ENCODE measurements at places on chromosomes 6 and 20.

GRCh38 chr6:20291764-20292580 is 79.7 kb upstream of the MBOAT1 start:
- H3K27me3 ChIP-seq = no peaks in the 10 kb centered on the region
- H3K36me3 ChIP-seq = no peaks in the 10 kb centered on the region
- H3K4me1 ChIP-seq = no peaks in the 10 kb centered on the region
- no peak overlapping the region for H3K27ac ChIP-seq

DNA sequence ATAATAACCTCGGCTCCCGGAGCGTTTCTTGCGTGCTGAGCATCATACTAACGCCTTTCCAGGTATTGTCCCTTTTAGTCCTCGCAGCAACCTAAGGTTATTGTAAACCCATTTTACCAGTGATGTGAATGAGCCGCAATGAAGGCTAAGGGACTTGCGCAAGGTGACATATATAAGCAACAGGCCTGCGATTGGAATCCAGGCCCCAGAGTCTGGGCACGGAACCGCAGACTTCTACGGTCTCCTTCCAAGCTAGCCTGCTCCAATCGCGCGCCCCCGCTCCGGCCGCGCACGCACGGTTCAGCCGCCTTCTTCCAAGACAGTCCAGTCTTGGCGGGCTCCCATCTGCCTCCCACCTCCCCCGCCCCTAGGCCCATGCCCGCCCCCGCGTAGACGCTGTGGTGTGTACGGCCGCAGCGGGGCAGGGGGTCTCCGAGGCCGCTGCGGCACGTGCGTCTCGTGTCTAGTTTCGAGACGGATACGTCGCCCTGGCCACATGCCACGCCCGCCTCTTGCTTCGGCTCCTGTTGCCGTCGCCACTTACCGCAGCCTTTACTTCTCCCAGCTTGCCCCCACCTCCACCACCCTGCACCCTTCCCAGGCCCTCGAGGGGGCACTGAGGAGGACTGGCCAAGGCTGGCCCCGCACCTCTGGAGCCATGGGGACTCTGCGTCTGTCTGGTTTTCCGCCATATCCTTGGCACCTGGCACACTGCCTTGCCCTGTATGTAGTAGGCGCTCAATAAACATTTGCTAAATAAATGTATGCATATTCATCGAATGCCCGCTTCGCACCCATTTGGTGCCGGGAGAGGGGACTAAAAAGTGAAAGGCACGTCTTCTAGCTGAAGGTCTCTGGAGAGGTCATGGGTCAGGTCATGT is 855 bp upstream of the GFOD1 start:
- peak overlapping the region; percentile 57 for H3K27ac ChIP-seq
- H3K4me1 ChIP-seq = peaks cover 7% of the 10 kb centered on the region
- DNase-seq = peak; percentile 72
- H3K27me3 ChIP-seq = no peaks in the 10 kb centered on the region
- H3K36me3 ChIP-seq = no peaks in the 10 kb centered on the region

DNA sequence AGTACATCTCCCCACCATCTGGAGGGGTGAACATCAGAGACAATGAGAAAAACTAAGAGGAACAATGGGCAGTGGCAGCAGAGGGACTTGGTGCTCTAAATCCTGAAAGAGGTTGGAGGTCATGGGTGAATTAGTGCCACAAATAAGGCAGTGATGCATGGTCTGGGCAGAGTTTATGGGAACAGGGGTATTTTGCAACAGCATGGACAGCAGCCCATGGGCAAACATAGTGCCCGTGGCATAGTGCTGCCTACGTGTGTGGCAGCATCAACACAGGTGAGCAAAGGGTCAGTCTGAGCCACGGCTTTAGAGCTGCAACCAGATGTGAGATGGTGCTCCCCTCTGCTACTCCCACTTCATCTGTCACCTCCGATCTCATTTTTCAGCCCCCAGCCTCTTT is 459.1 kb upstream of the CITED2 start:
- no peak overlapping the region for H3K4me3 ChIP-seq
- no peaks in the 10 kb centered on the region for H3K36me3 ChIP-seq

- no peak overlapping the region for H3K27ac ChIP-seq
- no peaks in the 10 kb centered on the region for H3K36me3 ChIP-seq
- H3K4me3 ChIP-seq = no peak overlapping the region
- no peak for DNase-seq
- H3K27me3 ChIP-seq = no peaks in the 10 kb centered on the region
These were observed 140.3 kb downstream of the TBX18 start for GRCh38 chr6:84623956-84624680.

All from ovary (tissue), 10 donors.